ENCODE measurements at places on chromosomes 12 and 14.

- no peak for DNase-seq
These were observed 4.0 kb upstream of the SYCP3 start for GRCh38 chr12:101743242-101743641.

GRCh38 chr12:124346425-124347168 is 51.7 kb downstream of the RFLNA start:
- no peak for DNase-seq

DNA sequence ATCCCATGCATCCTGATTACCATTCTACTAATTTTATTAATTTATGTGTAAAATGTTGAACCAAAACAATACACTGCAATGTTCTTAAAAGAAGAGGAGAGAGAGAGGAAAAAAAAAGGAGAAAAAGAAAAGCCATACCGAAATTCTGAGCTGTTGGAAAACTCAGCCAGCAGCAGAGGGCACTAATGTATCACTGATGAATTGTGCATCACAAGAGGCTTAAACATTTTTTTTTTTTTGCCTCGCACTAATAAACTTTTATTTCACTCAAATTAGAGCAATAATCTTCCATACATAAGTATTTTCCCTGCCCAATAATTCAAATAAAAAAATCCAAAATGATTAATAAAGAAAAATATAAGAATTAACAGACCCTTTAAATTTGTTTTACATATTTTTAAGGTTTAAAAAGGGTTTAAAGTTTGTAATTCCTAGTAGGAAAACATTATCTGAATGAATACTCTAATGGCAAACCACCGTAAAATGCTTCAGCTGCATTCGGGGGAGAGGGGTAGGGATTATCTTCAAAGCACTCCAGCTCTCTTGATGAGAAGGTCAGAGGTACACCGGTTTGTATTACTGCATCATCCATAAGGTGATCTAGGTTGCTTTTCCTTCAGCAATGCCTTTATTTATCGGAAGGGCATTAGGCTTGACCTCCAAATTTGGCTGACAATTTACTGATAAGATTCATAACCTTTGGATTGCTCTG is 41.9 kb downstream of the ATP23 start:
- peak; percentile 32 for DNase-seq

DNA sequence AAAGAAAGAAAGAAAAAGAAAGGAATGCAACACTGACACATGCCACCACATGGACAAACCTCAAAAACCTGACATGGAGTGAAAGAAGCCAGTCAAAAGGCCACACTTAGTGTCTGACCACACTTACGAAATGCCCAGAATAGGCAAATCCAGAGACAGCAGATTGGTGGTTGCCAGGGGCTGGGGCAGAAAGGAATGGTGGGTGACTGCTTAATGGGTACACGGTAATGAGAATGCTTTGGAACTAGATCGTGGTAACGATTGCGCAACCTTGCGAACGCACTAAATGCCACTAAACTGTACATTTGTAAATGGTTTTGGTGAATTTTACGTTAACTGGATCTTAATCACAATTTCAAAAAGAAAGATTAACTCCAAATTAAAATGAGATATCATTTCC is 39.5 kb downstream of the SCARB1 start:
- no peak for DNase-seq

- DNase-seq, result no peak
These were observed 73.6 kb upstream of the PPP2R5C start for GRCh38 chr14:101687756-101688546.

- no peak for DNase-seq
These were observed 90.0 kb downstream of the RMST start for GRCh38 chr12:97552410-97553121.

GRCh38 chr12:57242329-57242690 is 8.7 kb downstream of the STAC3 start:
- DNase-seq, result no peak

GRCh38 chr12:62776575-62776974 is 158.4 kb downstream of the PPM1H start:
- DNase-seq, result no peak

GRCh38 chr12:108449478-108449877 is 65.6 kb upstream of the FICD start:
- no peak for DNase-seq

DNA sequence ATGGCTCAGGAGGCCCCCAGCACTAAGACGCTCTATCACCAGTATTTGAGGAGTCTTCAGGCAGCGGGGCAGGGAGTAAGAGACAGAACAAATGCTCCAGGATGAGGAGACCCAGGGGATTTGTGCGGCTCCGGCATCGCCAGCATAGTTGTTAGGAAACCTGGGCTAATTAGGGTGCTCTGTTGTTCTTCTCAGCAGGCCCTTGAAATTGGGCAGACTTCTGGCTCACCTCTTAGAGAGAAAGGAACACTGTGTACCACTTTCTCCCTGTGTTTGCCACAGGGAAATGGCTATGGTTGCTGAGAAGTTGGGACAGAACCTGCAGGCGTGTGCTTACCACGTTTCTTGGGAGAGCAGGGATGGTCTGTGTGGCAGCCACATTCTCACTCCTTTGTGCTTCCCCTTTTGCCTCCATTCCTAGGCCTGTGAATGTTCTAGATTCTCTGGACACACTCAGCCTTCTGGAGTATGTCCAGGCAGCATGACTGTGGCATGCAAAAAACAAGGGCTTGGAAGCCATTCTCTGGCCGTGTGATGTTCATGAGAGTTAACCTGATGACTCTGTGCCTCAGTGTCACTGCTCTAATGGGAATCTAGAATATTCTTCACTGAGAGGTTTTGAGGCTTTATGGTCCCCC is 109.0 kb downstream of the CHST11 start:
- DNase-seq, result no peak

GRCh38 chr12:4203772-4204376 is 69.7 kb upstream of the CCND2 start:
- no peak for DNase-seq

GRCh38 chr12:80708975-80709328 is 1.5 kb downstream of the MYF6 start:
- no peak for DNase-seq

Measured in fibroblast of skin of left biceps (primary cell).